ENCODE measurements at places on chromosomes 12 and 14.

DNA sequence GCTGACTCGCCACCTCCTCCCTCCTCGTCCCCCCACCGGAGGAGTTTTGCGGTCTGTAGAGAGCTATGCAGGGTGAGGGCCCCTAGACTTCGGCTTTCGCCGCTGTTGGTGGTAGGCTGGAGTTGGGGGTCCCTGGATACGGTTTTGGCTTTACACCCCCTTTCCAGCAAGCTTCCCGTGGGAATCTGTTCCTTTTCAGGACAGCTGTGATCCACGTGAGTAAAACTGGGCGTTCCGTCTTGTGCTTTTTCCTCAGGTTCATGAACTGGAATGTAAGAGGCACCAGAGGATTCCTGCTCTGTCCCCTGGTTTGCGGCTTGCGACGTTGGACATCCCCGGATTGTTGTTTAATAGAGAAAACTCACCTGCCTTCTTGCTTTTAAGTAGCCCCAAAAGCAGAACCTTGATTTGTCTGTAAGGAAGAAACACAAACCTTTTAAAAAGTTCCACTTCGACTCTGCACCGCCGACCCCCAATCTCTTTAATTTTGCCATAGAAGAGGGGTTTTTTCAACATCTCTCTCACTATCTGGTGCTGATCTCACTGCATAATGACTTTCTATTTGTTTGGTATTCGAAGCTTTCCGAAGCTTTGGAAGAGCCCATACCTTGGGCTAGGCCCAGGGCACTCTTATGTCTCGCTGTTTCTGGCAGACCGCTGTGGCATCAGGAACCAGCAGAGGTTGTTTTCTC is 490 bp downstream of the PRORP start:
- no peak for DNase-seq

DNA sequence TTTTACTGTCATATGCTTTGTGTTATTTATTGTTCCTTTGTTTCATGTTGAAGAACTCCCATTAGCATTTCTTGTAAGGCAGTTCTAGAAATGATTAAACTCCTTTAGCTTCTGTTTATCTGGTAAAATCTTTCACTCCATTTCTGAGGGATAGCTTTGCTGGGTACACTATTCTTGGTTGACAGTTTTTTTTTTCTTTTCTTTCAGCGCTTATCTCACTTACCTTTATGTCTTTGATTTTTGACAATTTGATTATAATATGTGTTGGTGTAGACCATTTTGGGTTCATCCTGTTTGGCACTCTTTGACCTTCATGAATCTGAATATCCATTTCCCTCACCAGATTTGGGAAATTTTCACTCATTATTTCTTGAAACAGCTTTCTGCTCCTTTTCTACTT is 16.2 kb downstream of the FBXO33 start:
- DNase-seq: no peak

GRCh38 chr14:57632649-57633048 is 139.0 kb upstream of the CCDC198 start:
- DNase-seq: no peak

- no peak for DNase-seq
These were observed 7.6 kb downstream of the WSCD2 start for GRCh38 chr12:108136697-108137096.

GRCh38 chr12:124381456-124382296 is 86.8 kb downstream of the RFLNA start:
- DNase-seq: no peak

All from neural crest cell (in vitro differentiated cells).